H7 (cell line): ENCODE measurements at places on chromosomes 2 and 18. TPM values are rescaled to one million over a fixed set of nuclear protein-coding genes. Genes with fewer than 3 reads are reported as not detected.

DNA sequence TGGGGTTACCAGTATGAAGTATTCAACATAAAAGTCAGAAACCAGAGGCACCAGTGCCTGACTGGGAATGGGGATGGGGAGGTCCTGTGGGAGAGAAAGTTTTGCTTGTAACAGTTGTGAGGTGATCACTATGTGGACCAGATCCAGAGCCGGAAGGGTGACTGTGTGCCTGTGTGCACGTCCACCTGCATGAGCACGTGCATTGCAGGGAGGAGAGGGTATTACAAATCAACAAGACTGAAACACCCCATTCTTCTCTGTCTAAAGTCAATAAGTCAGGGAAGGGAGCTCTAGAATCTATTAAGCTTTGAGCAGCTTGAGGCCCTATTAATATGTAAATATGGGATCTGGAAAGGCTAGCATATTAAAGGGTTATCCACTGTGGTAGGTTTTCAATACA, 241.0 kb upstream of the ACVR2A start:
- no peak for DNase-seq

DNA sequence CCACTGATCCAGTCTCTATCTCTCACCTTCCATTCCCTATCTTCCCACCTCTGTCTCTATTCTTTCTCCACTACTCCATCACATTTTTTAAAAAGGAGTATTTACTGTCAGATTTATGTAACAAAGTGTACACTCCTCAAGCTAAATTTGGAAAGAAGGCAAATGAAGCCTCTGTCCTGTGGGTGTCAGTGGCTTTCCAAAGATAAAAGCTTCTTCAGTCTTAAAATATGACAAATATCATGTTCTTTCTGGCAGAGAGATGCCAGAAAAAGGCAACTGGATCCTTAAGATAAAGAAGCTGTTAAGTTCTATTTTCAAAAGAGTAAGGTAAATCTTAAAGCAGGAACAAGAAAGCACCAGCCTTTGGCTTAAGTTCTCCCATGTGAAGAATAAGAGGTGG, 7.1 kb downstream of the DUSP11 start:
- no peak for DNase-seq

DNA sequence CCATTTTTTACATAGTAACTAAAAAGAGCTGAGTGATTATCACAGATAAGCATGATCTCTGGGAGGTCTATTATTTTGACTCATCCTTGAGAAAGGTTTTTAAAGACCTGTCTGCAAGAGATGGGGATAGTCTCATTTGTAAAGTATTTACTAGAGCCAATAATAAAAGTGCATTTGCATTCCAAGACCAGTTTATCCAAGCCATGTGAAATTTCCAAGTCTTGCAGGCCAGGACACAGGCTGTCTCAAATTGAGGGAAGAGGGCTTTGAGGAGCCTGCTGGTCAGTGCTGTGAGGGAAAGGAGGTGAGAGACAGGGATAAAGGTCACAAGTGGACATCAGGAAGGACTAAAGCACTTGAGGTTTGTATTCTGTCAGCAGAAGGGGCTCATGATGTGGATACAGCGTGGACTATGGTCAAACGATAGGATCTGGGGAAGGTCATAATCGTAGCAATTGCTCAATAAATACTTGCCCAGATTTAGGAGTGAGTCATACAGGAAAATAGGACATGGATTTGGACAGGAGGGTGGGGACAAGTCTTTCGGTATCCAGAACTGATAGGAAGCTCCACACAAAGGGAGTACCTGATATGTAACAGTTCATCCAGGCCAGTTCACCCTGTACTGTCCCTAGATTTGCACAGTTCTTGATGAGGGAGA, 6.6 kb upstream of the CDH2 start:
- DNase-seq: no peak

DNA sequence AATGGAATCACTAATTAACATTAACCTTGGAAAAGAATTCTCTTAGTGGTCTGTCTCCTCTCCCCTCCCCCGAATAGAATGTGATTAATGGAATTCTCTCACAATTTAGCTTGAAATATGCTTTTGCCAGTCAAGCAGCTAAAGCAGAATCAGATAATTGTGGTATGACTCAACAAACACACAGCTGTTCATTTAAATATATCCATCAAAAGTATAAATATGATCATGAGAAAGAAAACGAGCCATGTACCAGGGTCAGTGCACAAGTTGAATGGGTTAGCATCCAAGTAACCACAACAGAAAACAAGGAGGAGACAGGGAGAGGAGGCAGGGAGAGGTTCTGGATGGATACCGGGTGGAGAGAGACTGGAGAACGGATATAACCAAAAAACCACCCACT, 66.9 kb downstream of the ACVR1 start:
- DNase-seq: no peak

GRCh38 chr2:86218124-86218523, 18.9 kb downstream of the MRPL35 start:
- no peak for DNase-seq

The GPAT2 gene
- total RNA-seq: 0.14 and 0.44 TPM in 2 replicates

GRCh38 chr18:59743566-59743965, 46.3 kb upstream of the CCBE1 start:
- DNase-seq: no peak

DNA sequence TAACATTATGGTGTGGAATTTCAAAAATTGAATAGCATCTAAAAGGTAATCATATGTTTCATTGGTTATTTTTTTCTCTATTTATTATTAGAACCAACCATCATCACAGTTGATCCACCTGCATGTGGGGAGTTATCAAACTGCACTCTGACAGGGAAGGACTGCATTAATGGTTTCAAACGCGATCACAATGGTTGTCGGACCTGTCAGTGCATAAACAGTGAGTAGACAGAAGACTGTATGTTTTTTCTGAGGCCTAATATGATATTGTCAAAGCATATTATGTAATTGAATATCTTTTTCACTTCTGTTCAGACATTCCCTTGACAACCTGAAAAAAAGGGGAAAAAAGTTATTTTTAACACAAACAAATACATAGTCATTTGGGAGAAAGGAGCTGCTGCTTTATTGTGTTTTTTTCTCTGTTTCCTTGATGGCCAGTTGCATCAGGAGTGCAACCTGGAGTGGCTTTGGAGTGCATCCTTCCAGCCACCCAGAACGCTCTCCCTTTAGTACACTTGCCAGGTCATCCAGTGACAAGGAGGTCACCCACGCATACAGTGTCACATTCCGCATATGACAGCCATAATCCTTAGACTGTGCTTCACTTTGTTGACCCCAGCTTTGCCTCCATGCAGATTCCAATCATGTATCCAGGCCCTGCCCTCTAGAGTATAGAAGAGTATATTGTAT, 98.7 kb downstream of the FEZ2 start:
- DNase-seq: no peak

DNA sequence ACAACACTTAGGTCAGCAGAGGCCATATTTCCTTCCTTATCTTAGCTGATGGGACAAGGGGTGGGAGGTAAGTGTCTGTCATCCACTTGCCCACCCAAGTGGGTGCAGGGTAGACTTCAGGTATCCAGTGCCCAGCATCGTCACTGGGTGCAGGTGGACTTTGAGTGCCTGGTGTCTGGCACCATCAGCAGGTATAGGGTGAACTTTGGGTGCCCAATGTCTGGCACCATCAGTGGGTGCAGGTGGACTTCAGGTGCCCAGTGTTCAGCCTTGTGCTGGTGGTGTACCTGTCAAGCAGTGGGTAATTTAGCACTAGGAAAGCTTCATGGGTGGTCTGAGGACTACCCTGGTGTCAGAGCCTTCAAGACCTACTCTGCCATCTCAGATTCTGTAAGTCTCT, 175.6 kb downstream of the SEPTIN10 start:
- DNase-seq: no peak

The SPHKAP gene
- total RNA-seq: 0.10 TPM in 1 of 2 replicates, not detected in the other

The HJURP gene
- 61.6 and 84.5 TPM in 2 replicates for total RNA-seq

DNA sequence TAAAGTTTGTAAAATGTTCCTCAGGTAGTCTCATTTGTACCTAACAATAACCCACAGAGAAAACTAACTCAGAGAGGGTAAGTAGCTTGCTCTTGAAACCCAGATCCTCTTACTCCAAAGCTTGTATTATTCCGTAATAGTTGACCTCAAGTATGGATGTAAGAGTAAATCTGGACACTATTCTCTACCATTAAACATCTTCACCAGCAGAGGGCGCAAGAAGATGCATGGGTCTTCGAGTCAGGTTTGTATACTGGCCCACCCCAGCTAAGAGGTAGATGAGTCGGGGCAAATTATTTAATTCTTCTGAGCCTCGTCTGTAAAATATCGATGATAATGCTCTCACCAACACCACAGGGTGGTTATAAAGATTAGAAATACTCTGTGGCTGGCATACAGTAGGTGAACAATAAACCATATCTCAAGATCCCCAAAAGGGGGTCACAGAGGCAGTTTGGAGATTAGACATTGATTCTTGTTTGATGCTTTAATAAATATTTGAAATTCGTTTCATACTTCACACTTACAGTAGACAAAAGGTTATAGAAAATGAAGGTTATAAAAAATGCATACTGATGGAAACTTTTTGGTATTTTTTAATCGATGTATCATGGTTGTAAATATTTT, 3.5 kb upstream of the CABLES1 start:
- peak; percentile 84 for DNase-seq

GRCh38 chr2:73285159-73285739, 971 bp upstream of the FBXO41 start:
- DNase-seq: no peak

The TUBB8B gene
- total RNA-seq: 0.11 and 0.17 TPM in 2 replicates

- no peak for DNase-seq
Measured at GRCh38 chr2:100964681-100965169, 37.4 kb upstream of the RPL31 start.

GRCh38 chr2:30691091-30691947, 115.9 kb downstream of the CAPN13 start:
- no peak for DNase-seq

GRCh38 chr2:39550701-39551285, 113.7 kb upstream of the MAP4K3 start:
- no peak for DNase-seq

The CCDC148 gene
- total RNA-seq: 0.07 and 0.48 TPM in 2 replicates

DNA sequence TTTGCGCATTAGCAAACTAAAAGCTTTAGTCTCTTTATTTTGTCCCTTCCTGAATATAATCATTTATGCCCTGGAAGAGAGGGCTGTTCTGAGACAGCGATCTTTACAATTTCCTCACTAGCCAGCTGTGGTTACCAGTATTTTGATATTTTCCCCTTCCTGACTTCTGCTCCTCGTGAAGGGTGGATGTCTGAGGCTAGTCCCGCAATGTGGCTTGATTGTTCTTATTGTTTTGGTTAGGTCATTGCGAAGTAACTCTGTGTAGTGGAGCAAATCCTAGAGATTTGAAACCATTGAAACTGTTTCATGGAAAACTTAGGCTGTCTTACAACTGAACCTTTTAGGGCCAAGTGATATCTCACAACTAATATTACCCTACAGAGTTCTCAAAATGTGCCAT, 2.4 kb downstream of the MRPL33 start:
- DNase-seq: no peak

GRCh38 chr18:65817178-65817577, 66.4 kb downstream of the CDH7 start:
- peak; percentile 6 for DNase-seq

GRCh38 chr18:42053188-42053781, 98.3 kb downstream of the PIK3C3 start:
- peak; percentile 17 for DNase-seq

The ZFAND2B gene
- total RNA-seq: 25.3 and 29.9 TPM in 2 replicates

DNA sequence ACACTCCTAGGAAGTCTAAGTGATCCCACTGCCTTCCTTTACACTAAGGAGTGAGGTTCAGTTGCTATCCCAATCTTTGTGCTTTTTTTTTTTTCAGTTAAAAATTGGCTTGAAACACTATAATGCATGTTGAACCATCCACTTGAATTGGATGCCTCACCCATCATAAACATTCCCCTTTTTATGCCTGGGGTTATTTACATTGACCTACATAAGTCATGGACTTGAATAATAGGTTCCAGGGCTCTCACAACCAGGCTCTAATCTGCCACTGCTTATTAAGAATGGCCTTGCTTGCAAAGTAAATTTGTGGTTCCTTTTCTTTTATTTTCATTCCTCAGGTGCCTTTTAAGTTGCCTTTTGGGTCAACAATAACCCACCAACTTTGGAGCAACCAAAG, 236.1 kb upstream of the MEIS1 start:
- DNase-seq: no peak

DNA sequence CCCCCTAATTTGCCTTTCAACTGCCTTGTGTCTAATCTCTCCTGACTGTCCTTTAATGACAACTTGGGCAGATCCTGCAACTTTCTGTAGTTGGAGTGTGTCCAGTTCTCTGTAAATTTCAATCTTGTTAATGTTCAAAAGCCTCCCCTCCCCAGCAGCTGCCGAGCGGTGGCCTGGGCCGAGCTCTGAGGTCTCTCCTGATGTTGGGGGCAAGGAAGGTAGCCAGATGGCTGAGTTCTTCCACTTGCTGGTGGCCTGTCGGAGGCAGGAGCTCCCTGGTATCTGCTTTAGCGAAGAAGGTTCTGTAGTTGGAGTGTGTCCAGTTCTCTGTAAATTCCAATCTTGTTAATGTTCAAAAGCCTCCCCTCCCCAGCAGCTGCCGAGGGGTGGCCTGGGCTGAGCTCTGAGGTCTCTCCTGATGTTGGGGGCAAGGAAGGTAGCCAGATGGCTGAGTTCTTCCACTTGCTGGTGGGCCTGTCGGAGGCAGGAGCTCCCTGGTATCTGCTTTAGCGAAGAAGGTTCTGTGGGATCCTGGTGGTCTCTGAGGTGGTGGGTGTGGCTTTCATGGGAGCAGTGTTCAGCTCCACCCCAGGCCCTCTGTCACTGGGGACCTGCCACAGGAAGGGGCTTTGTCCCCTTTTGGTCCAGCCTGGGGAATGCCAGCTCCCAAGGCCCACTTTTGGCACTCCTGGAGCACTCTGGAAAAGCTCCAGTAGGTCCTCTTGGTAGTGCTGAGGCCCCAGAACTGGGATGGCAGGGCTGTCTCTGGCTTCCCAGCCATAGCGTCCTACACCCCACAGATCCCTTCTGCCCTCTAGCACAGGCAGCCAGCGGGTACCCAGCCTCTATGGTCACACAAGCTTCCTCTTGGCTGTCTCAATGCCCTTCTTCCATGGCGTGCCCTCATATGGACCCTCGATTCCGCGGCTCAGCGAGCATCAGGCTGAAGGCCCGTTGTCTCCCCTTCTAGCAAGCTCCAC, 211.9 kb downstream of the ALPK2 start:
- no peak for DNase-seq

DNA sequence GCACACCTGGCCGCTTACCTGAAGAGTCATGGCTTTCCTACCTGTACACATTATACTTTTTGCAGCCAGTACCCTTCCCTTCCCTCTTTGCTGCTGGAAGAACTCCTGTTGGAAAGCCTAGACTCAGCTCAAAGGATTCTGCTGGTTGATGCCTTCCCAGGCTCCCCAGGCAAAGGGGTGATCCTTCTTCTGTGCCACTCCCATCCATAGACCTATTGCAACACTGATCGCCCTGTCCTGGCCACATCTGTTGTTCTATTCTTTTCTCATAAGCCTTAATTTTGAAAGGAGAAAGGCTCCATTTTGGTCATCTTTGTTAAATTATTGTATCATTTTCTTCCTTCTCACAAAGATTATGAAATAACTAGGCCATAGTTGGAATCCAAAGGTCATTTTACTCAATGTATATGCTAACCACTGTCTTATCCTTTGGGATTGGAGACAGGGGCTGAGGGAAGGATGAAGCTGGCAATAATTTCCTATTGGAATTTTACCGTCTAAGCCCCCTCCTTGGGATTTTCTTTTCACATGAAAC, 3.4 kb upstream of the PRKCE start:
- no peak for DNase-seq

- no peak for DNase-seq
Measured at GRCh38 chr18:48364146-48364545, 45.0 kb downstream of the ZBTB7C start.
